ENCODE measurements at places on chromosomes 1 and 21.
A peak's percentile ranks its signal among the peaks of the same experiment; 100 is the strongest.

DNA sequence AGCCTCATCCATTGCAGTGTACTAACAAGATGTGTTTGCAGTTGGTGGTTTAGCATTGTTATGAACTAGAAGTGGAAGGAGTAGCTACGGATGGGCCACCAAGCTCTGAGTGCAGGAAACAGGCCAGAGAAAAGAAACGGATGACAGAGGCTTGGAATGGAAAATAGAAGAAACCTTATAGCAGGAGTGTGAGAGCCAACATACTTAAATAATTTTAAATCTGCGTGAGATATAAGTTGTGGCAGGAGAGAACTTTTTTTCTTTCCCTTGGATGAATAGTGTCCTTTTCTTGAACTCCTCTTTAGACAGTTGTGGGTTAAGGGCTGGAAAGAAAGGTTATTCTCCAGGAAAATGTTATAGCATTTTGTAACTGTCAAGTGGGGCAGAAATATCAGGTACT, 54.2 kb downstream of the RGL1 start:
- DNase-seq: no peak

DNA sequence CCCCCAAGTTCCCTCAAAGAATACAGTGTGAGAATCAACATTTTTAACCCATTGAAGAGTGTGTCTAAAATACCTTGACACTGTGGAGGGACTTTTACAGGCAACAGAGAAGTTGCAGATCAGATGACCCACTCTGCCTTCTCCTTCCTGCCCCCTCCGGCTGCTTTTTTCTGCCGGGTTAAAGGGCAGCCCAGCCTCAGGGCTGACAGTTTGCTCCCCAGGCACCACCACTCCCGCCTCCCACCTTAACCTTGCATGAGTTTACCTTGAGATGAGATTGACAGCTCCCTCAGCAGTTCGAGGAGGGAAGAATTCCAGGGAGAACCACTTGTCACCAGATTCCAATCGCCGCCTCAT, 3.2 kb downstream of the MTHFR start:
- DNase-seq: no peak

DNA sequence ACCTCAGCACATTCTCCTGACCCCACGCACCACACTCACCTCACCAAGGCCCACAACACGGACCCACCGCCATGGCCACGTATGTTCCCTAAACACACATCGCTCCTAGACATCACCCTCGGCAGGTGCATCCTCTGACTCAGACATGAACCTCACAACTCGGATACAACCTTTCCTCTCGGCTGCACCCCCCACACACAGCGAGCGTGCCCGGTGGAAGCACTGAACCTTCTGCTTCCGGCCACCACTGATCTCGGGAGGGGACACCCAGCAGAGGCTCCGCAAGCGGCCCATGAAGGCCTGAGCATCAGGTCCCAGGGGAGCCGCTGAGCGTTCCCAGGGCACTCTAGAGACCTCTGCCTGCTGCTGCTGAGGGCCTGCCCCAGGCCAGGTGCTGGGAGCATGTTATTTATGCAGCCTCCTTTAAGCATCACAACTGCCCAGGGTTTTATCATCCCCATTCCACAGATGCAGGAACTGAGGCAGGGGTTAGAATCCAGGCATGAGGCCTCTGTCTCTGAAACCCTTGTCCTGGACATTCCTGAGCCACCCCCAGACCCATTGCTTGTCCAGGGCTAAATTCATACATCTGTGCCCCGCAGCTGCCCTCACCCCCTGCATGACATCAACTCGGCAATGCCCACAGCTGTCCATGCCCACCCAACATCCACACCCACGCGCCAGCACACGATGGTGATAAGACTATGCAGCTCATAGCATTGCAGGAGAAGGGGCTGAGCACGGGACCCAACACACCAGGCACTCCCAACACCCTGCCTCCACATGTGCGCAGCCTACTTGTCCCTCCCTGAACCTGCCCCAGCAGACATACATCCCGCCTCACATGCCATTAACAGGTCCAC, 27.0 kb downstream of the SDC3 start:
- DNase-seq: no peak

- no peak for DNase-seq
These were observed 59.3 kb upstream of the NTPCR start for GRCh38 chr1:232891071-232891470.

DNA sequence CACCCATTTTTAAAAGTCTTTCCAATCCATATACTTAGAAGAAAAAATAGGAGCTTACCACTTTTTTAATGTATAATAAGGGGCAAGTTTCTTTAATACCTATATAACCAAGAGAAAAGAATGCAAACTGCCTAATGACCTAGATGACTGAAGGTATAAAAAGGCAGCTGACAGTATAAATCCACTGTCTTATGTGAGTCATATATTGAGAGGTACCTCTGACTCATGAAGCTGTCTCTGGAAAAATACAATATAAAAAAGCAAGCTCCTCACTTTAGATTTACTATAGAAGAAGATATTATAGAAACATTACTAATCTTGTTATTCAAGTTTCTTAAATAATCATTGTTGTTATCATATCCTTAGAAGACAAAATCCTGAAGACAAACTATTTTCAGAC, 144.2 kb downstream of the VAV3 start:
- DNase-seq: peak; percentile 63

DNA sequence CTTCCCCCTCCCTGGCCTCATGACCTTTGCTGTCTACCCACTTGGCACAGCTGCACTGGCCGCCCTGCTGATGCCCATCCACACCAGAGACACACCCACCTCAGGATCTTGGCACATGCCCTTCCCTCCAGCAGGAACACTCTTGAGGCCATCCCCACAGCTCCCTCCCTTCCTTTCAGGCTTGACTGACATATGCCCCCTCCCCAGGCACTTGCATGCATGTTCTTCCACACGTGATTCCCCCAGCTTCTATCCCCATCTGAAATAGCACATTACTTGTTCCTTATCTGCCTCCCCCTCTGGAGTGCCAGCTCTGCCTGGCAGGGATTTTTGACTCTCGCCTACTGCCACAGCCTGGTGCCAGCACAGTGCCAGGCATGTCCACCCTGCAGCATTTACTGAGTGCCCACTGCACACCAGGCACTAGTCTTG, 98.5 kb upstream of the SLC25A33 start:
- no peak for DNase-seq

GRCh38 chr1:107480548-107481415, 339.9 kb downstream of the NTNG1 start:
- no peak for DNase-seq

Data from bone marrow (tissue), 2 donors.